ENCODE measurements at places on chromosomes 5 and 9.
A peak's percentile ranks its signal among the peaks of the same experiment; 100 is the strongest.

GRCh38 chr5:176560364-176560763 lies 11.2 kb downstream of the CDHR2 start:
- DNase-seq = no peak

DNA sequence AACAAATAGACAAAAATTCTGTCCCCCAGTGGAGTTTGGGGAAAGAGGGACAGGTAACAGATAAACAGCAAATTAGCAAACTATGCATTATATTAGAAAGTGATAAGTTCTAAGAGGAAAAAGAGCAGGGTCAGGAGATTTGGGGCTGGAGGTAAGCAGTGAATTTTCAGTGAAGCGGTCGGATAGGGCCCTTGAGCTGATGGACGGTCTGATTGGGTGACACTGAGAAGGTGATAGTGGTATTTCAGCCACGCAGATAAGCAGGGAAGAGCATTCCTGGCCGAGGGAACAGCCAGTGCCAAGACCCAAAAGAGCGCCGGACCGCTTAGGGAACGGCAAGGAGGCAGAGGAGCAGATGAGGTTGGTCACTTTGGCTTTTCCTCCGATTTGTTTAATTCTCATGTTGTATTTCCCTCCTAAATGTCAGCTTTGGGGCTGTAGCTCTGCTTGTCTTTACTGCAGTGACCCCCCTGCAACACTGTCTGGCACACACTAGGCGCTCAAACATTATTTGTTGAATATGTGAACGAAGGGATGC lies 1.1 kb upstream of the PTPN3 start:
- no peak for DNase-seq

DNA sequence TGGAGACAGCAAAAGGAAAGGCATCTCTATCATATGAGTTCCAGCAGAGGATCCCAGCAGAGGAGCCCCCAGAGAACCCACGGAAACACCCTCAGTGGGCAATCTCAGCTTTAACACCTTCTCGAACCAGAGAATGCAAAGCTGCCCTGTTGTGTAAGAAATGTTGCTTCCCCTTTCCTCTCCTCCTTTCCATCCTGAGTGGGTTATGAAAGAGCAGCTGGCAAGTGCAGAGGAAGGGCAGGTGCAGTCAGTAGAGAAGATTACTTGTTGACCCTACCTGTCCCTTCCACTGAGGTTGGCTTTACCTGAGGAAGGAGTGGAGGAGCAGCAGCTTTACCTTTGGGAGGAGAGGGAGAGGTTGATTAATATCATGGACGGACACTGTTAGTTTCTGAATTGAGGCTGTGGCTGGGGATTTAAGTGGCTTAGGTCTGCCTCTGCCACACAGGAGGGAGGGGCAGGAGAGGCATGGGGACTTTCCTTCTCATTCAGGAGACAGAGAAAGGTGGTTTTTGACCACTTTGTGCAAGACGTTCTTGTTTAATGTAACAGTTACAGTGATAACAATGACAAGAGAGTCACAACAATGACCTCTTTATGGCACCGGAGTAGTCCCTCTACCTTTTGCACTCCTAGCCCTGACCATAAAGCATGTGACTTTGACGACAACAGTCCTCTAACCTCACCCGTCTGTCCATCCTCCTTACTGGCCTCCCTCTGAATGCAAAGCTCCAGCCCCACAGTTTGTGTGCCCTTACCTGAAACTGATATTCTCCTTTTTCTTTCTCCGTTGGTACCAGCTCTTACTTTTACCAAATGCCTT lies 254.8 kb downstream of the NSG2 start:
- peak; percentile 35 for DNase-seq

DNA sequence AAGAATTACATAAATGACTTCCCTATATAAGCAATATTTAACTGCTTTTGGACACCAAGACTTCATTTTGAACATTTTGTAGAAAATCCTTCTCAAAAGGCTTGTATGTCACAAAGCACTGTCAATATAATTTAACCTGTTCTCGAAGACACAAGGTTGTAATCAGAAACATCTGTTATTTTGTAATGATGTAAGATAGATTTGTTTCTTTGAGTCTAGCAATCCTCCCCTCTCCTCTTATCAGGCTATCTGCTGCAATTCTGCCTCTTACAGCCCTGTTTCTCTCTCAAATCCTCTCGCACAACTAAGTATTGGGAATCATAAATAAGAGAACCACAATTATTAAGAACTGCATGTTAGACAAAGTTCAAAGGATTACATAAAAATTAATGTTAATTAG lies 18.6 kb upstream of the TARS1 start:
- DNase-seq = no peak

DNA sequence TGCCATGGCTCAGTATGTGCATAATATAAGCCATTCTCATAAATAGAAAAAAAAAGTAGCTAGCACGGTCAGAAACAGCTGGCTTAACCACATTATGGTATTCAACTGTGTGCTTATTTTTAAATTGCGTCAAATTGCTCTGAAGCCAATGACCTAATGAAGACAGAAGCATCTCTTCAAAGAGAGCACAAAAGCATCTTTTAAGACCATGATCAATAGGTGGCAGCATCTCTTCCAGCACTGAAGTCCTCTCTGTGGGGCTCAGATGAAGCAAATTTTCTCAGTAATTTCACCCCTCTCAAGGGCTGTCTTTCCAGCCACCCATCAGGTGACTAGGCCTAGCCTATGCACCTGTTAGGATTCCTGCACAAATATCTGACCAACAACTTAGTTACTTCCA lies 251.4 kb downstream of the GLIS3 start:
- no peak for DNase-seq

DNA sequence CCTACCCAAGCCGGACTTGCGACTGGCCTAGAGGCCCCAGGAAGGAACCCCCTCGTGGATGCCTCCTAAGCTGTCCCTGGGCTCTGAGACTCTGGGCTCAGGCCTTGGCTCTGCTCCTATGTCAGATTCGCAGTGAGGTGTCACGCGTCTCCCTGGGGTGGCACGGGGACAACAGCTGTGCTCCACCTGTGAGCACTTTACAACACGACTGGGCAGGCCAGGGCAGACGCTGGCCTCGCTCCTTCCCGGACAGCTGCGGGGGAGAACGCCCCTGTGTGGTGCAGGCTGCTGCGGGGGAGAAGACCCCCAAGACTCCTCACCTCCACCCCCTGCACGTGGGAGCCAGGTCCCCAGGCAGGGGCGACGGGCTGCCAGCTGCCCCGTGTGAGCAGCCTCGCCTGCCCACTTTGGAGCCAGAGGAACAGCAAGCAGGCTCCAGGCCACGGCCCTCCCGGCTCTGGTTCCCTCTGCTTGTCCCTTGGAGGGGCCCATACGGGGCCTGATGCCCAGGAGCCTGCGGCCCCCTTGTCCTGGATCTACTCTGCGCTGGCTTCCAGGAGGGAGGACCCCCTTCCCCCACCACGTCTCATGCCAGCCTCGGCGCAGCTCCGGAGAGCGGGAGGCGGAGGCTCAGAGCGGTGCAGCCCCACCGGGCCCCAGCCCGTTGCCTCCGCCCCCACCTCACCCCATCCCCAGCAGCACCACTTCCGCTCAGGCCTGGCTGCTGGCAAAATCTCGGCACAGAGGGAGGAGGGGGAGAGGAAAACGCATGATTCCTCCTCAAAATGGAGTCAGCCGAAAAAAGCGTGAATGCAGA lies 36.0 kb downstream of the SARDH start:
- DNase-seq = no peak

GRCh38 chr5:116361171-116361967 lies 213.3 kb downstream of the SEMA6A start:
- no peak for DNase-seq

- DNase-seq = no peak
These were observed 78.2 kb upstream of the IFNE start for GRCh38 chr9:21560281-21560745.

DNA sequence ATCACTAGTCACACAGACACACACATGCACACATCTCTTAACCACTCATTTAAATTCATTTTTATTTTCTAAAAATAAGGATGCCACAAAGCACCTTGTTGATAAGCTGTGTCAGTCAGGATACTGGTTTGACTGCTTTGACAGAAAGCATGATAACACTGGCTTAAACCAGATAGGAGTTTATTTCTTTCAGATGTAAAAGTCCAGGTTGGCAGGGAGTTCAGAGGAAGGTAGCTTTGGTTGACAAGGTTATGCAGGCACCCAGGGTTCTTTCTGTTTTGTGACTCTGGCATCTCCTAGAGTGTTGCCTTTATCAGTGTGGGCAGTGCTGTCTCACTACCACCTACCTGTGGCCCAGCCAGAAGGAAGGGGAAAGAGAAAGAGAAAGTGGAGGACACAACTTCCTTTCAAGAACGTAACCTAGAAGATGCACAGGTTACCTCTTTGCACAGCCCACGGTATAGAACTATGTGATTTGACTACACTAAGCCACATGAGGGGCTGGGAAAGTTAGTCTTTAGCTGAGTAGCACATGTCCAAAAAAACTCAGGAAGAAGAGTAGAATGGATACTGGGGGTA lies 334.7 kb downstream of the OSTF1 start:
- DNase-seq = no peak

DNA sequence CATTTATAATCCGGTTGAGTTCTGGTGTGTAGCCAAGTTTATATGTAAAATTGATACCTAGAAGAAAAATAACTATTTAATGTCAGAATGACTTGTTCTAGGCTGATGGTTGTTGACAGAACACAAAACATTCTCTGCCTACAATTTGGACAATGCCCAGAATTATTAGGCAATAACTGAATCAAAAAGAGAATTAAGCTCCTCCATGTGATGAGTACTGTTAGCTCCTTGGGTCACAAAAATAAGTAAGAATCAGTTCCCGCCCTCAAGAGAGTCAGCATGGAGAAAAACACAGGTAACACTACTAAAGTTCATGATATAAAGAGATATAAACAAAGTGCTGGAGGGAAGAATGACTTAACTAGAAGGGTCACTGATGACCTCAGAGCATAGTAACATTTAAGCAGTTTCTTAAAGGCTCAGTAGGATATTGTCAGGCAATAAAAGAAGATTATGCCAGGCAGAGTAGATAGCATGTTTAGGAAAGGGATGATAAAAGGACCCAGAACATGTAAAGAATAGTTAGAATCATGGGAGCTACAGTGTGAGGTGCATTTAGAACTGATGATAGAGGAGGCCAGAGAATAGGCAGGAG lies 200.5 kb upstream of the ACTBL2 start:
- DNase-seq = no peak

- no peak for DNase-seq
These were observed 7.3 kb upstream of the RHOBTB3 start for GRCh38 chr5:95723632-95724369.

DNA sequence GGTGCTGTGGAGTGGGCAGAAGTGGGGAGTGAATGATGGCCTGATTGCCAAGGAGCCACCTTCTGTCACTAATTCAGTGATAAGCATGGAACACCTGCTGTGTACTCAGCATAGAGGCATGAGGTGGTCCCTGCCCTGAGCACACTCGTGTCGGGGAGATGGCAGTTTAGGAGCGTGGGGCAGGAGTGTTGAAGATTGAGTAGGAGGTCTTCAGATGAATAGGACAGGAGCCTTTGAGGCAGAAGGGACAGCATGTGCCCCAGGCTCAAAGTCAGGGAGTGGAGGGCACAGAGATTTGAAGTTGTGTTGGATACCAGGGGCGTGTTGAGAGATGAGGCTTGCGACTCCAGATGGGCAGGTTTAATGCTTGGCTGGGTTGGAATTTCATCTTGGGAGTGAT lies 55.0 kb downstream of the ZNF618 start:
- DNase-seq = peak; percentile 28

DNA sequence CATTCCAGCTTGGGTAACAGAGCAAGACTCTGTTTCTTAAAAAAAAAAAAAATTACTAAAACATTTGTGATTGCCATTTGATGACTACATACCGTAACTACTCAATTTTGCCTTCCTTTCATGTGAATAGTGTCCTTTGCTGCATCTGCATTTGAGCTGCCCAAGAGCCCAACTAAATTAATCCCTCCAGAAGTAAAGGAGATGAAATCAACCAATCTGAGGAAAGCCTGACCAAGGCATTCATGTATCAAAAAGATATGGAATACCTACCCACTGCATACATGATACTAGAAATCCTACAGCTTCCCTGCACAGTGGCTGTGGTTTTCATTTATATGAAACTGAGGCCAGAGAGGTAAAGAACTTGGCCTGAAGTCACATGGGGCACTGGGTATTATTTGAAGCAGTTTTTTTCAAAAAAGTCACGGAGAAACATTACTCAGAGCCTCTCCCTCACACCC lies 177.5 kb downstream of the AOPEP start:
- no peak for DNase-seq

GRCh38 chr5:134103397-134103796 lies 11.1 kb upstream of the TCF7 start:
- DNase-seq = no peak

DNA sequence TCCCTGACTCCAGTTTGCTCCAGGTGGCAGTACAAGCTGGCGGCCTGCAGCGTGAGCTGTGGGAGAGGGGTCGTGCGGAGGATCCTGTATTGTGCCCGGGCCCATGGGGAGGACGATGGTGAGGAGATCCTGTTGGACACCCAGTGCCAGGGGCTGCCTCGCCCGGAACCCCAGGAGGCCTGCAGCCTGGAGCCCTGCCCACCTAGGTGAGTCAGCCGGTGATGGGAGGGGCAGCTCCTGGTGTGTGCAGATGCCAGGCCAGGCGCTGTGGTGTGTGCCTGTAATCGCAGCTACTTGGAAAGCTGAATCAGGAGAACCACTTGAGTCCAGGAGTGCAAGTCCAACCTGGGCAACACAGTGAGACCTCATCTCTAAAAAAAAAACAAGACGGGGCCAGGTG lies 10.0 kb upstream of the CACFD1 start:
- DNase-seq = no peak

GRCh38 chr5:142219146-142219545 lies 105.7 kb downstream of the SPRY4 start:
- DNase-seq = no peak

DNA sequence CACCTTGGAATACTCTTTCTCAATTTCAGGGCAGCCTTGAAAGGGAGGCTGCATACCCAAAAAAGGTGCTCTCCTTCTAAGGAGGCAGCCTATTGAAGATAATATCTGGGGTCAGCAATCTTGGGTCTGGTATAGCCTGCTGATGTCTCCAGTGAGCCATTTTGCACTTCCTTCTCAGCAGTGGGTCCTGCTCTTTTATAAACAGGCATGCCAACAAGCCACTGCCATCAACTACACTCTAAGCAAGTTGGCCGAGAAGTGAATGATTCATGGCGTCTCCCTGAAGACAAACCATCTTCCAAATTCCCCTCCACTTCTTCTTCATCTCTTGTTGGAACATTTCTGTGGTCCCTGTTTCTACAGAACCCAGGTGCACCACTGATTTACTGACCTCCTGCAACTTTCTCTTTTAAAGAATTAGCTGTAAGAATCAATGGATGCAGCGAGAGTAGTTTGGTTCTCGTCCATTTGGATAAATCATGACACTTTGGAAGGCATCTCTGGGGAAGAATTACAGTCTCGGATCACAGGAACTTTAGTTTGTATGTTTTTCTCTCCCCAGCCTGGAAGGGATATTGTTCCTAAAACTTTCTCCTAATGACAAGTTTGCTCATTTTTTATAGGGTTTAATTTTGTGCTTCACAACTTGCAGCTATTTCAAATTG lies 108.3 kb downstream of the INSYN2B start:
- no peak for DNase-seq

Measured in coronary artery (tissue), 2 donors.